ENCODE measurements at places on chromosomes 2 and 18.

DNA sequence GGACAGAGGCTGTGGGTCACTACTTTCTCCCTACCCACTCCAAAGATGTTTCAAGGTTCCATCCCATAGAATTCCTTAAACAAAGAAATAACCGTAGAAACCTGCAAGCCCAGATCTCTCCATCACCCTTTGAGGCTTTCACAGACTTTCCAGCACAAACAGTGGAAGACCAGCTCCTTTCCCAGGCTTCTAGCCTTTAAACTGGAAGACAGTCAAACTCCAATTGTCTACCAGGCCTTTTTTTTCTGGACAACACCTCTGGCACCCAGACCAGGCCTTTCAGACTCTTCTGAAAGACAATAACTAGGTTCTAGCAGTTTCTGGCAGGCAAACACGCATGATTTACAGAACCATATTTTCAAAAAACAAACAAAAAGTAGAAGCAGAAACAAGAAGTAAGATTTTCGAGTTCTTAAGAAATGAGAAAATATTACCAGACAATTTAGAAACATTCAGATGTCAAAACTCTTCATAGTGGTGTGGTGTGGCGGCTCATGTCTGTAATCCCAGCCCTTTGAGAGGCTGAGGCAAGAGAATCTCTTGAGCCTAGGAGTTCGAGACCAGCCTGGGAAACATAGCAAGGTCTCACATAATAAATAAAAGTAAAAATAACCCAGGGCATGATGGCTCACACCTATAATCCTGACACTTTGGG lies 106.8 kb upstream of the MSH2 start:
- DNase-seq: no peak

- DNase-seq: no peak
Measured at GRCh38 chr2:120794716-120795115, 59.0 kb downstream of the GLI2 start.

- DNase-seq: no peak
Measured at GRCh38 chr2:238345297-238345968, 25.1 kb downstream of the TRAF3IP1 start.

- no peak for DNase-seq
Measured at GRCh38 chr18:11736656-11737055, 47.6 kb downstream of the GNAL start.

- DNase-seq: no peak
Measured at GRCh38 chr18:79922971-79923411, 28.5 kb downstream of the SLC66A2 start.
